CD8-positive, alpha-beta memory T cell (primary cell): ENCODE measurements at places on chromosomes 6 and 20.

- no peak for DNase-seq
These were observed 37.9 kb downstream of the SCML4 start for GRCh38 chr6:107786179-107786578.

DNA sequence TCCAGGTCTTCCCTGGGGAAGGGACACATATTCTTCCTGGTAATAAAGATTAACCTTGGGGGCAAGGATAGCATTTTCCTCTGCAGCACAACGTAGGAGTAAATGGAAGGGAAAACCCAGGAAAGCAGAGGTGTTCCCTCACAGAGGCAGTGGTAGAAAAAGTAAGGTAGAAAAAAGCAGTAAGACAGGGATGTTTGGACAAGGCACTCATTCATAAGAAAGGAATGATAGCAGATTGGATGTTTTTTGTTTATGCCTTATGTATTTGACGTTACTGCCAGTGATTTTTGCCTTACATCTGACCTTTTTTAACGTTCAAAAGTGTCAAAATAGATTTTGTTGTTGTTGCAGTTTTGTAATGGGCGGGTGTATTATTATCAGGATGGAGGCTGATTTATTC, 395.0 kb downstream of the CDKAL1 start:
- no peak for DNase-seq

DNA sequence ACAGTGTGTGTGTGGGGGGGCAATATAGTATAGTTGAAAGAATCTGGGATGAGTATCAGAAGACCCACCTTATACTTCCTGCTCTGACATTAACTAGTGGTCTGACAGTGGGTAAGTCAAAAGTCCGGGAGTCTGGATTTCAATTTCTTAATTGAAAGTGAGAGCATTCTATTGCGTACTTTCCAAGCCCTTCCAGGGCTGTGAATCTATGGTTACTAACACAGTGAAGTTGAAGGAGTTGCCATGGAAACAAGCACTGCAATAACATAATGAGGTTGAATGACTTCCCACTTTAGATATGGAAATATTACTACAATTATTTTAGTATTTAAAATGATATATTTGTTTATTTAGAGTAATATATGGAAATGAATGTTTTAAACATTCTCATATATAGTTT, 80.2 kb downstream of the MLIP start:
- DNase-seq, result no peak

DNA sequence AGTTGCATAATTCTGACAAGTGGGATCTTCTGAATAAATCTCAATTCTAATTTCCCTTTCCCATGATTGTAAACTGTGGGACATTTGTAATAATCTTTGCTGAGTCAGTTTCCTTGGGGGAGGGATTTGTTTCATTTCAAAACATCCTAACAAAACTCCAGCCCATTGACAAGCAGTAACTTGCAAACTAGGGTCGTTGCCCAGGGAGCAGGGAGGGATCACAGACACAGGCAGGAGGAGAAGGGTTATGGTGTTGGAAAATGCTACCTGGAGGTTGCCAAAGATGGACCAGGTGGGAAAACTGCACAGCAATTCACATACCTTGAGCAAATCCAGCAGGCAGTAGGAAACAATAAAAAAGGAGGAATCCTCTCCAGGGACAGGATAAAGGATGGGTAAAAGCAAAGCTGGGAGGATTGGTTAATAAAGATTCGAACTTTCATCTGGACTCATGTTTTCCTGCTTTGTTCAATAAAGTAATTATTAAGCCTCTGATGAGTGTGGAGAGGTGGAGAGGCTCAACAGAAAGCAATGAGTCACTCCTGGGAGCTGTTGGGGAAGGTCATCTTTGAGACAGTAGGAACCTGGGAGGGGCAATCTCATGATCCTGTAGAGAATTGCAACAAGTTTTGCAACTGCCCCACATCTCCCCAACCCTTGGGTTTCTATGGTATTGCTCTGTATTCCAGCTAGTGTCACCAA, 87.3 kb upstream of the AKIRIN2 start:
- DNase-seq, result no peak

GRCh38 chr6:45737331-45738056, 278.2 kb downstream of the CLIC5 start:
- no peak for DNase-seq

- no peak for DNase-seq
These were observed 88.1 kb upstream of the STMND1 start for GRCh38 chr6:17013701-17014100.
